ENCODE measurements at places on chromosomes 16 and 17.

GRCh38 chr16:11585460-11586377, 1.0 kb downstream of the LITAF start:
- DNase-seq: peak; percentile 41

- DNase-seq: peak; percentile 100
These were observed at the start of gene MIEN1 for GRCh38 chr17:39730095-39730921. Gene MIEN1, minus strand, starts transcription at chr17:39730532. Its CDS starts 37 bp downstream, at chr17:39730495.

DNA sequence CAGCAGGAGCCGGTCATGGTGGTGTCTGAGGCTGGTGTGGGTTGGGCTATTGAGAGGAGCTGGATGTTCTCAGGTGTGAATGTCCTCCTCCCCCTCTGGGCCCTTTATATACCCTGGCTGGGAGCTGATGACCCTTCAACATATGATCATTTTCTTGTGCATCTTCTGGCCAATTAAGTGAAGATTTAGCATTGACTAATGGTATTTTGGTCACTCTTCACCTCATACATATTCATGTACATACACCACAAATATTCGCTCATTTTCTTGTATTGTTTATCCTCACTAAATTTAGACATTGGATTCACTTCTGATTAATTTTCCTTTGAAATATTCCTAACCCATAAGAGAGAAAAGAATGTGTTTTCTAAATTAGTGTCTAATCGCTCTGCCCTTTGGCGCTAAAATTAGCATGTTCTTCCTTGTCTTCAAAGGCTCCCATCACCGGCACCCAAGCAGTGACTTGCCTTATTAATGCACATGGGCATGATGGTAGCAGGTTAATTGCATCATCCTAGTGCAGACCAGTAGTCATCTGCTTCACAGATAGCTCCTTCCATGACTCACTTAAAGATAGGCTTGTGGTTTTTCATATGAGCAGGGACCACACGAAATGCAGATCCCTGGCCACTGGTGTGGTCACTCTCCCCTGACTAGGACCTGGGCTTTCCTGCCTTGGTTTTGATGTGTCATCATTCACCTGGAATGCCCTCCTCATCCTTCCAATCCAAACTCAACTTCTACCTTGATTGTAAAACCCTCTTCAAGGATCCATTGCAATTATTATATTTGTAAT, at the start of gene KRTAP2-4:
Gene KRTAP2-4, minus strand, starts transcription at position 51 of the 796 bp plus-strand sequence. Its CDS starts 34 bp downstream, at position 17.
- no peak for DNase-seq

DNA sequence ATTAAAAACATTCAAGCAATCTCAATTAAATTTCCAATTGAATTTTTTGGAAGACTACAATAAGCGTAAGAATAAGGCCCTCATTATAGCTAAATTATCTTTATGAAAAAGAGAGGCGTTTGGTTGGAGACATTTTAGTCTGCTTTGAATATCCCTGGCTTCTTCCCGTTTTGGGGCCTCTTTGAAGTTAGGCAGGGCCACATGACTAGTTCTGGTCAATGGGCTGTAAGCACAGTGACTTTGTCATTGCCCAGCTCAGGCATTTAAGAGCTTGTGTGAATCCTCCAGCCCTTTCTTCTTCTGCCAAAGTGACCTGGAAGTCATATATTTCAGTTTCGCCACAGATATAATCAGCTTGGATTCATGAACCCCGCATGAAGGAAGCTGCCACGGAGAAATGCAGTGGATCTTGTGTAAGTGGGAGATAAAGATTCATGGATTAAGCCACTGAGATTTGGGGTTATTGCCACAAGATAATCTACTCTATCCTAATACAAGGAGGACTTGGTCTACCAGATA, 21.7 kb upstream of the UBTF start:
- DNase-seq: no peak

DNA sequence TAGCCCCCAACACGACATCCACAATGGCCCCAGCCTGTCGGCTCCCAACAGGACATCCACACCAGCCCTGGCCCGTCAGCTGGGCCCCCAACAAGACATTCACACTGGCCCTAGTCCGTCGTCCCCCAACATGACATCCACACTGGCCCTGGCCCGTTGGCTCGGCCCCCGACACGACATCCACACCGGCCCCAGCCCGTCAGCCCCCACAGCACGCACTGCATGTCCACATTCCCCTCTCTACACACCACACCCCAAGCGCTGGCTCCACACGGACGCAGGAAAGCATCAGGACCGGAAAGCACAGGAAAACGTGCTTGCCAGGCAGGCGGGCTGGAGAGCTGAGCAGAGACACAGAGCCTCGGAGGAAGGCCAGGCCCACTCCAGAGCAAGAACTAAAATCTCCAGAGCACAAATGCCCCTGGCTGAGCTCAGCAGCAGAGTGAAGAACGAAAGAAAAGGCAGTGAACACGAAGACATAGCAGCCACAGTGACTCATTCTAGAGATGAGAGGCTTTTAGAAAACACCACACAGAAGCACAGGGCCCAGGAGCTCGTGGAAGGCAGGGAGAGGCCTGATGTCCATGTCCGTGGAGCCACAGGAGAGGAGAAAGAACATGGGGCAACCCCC, 50.6 kb downstream of the LMF1 start:
- DNase-seq: no peak

DNA sequence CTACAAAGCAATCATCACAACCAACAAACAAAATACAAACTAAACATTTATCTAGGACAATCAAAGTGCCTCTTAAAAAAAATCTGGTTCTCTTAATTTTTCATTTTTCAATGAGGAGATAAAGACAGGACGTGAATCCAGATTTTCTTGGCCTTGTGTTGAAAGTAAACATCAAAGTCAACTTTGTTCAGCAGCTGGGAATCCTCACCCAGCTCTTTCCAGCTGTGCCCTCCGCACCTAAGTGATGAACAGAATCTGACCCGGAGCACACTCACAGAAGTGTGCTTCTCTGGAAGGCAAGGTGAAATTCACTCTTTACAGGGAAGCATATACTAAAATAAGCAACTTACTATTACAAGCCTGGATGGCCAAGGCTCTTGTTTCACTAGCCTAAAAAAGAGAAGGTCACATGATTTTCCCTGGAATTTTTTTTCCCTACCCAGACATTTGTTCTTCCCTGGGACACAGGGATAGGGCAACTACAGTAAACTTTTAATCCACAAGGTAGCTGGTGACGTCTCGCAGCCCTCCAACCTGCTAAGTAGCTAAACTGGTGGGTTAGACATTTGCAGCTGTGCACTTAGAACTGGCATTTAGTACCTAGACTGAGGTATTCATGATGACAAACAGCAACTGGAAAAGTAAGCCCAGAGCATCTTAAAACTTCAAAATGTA, 3.2 kb downstream of the WIPI1 start:
- DNase-seq: no peak

DNA sequence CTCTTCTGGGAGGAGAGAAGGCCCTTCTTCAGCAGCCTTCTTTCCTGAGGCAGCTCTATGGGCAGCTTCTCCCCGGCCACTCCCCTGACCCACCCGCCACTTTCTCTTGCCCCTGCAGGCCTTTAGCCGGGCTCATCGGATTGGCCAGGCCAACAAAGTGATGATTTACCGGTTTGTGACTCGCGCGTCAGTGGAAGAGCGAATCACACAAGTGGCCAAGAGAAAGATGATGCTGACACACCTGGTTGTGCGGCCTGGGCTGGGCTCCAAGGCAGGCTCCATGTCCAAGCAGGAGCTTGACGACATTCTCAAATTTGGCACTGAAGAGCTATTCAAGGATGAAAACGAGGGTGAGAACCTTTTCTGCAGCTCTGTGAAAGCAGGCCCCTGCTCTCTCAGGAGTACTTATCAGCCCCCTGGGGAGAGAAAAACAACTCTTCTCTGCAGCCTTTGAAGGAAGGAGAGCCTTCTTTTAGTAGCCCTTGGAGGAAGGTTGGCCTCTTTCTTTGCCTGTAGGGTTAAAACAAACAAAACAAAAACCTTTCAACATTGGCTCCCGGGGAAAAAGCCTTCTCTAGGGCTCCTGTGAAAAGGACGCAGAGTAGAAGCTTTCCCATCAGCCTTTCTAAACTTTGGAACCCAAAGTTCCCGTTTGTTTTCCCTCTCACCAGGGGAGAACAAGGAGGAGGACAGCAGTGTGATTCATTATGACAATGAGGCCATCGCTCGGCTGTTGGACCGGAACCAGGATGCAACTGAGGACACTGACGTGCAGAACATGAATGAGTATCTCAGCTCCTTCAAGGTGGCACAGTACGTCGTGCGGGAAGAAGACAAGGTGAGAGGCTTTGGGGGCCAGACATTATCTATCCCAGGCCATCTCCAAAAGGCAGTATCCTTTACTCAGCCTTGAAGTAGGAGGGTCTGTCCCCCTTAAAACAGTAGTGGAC, 12.7 kb downstream of the RNF227 start:
- DNase-seq: no peak

GRCh38 chr16:67716097-67716496, 3.0 kb downstream of the GFOD2 start:
- no peak for DNase-seq

DNA sequence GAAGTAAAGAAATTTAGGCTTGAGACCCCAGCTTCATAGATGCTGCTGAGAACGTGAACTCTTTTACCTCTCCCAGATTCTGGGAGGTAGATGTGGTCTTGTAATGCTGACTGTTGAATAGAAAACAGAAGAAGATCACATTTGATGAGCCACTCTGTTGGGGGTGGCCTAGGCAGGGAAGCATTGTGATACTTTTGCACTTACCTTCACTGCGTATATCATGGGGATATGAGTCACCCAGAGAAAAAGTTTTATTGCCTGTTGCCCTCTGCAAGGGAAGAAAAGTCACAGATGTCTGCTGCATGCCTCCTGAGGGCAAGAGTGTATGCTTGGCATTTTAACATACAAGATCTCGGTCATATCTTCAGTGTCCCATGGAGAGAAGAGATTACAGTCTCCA, 365.4 kb downstream of the SNX29 start:
- no peak for DNase-seq

- DNase-seq: no peak
These were observed 6.1 kb downstream of the GAST start for GRCh38 chr17:41718287-41718645.

- peak; percentile 91 for DNase-seq
These were observed 76.7 kb downstream of the CHD9 start for GRCh38 chr16:53131363-53132071.

DNA sequence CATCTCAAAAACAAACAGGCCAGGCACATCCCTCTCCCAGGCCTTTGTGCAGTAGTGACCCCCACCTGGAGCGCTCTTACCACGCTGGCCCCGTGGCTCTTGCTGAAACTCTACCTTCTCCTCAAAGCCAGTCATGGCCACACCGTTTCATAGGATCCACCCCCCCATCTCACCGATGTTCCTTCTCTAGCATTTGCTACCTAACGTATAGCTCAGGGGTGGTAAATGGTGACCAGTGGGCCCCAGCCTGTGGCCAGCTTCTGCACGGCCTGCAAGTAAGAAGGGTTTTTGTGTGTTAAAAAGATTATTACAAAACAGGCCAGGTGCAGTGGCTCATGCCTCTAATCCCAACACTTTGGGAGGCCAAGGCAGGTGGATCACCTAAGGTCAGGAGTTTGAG, 43.8 kb downstream of the RMI2 start:
- no peak for DNase-seq

DNA sequence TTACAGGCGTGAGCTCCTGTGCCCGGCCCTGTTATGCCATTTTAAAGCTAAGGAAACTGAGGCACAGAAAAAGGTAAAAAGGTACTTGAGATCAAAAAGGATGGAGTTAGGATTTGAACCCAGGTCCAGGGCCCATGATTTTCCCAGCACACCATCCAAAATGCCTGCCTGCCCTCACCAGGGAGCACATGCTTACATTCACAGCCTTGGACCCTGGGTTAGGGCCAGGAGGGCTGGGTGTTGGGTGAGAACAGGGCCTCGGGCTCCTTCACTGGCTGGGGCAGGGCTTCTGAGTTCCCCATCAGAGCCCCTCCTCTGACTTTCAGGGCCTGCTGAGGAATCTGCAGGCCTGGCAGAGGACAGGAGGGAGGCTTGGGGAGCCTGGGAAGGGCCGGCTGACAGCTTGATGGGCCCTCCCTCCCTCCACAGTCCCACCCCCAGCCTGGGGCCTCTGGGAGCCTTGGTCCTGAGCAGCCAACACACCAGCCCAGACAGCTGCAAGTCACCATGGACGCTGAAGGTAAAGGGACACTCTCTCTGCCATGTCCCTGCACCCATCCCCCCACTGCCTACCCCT, at the start of gene QPRT:
Gene QPRT, plus strand, starts transcription at position 490 of the 577 bp plus-strand sequence. Its CDS starts 18 bp downstream, at position 508.
- no peak for DNase-seq
